Stimulated activated CD4-positive, alpha-beta T cell treated with anti-CD3 and anti-CD28 coated beads, Interleukin-1b, Interleukin-23, amount 100 ng/mL, for 1 hour (primary cell): ENCODE measurements at places on chromosomes 3 and 15.

DNA sequence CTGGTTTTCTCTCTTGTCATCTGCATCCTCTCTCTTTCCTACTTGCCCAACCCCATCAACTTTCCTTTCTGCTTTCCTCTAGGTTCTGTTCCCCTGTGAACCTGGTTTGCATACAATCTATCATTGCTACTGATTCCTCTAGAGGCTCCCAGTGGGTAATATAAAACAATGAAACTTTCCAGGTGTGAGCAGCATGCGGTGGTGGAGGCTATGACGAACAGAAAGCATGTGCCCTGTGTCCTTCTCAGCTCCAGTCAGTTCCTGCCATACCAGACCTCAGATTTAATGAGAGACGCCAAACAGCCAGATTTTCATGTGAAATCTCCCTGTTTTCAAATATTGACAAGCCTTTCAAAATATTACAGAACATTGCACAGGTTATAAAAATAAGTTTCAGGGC is 3.5 kb upstream of the ACAP2 start:
- DNase-seq = no peak

DNA sequence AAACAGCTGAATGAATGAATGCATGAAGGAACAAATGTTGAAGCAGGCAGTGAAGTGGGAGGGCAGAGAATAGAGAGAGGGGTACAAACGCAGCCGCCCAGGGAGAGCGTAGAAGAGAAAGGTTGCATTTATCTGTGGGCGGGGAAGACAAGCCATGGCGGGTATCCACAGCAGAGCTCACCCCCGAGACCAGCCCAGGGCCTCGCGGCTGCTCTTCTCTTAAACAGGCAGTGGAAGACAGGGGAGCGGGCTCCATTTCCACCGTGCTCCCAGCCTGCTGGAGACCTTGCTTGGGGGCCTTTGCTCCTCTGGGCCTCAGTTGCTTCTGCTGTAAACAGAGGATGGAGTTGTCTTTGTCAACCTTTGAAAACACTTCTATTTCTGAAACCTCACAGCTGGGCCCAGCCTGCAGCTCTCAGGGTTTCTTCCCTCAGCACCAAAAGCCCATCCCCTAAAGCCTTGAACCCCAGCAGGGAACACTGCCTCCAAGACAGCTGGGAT is 259.5 kb downstream of the UACA start:
- no peak for DNase-seq

GRCh38 chr15:58522391-58522790 is 90.6 kb downstream of the LIPC start:
- DNase-seq = no peak

DNA sequence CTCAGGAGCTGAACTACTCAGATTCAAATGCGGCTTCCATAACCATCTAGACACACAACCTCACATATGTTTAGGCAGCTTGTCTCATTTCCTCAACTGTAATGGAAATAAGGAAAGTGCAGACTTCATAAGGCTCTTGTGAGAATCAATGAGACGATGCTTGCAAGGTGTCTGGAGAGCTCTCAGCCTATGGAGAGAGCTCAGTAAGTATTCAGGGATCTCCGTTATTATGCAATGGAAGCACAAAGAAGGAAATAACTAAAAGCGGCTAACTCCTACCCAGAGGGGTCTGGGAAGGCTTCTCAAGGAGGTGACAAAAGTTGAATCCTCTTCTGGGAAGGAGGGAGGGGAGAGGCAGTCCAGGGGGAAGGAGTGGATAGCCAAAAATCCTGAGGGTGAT is 50.1 kb upstream of the LIPC start:
- DNase-seq = no peak

- DNase-seq = no peak
Observed at GRCh38 chr15:65909831-65910230, 40.5 kb downstream of the RAB11A start.

- no peak for DNase-seq
Observed at GRCh38 chr3:134332344-134332743, 41.9 kb downstream of the AMOTL2 start.

GRCh38 chr15:54091651-54092050 is 113.4 kb downstream of the UNC13C start:
- DNase-seq = no peak

DNA sequence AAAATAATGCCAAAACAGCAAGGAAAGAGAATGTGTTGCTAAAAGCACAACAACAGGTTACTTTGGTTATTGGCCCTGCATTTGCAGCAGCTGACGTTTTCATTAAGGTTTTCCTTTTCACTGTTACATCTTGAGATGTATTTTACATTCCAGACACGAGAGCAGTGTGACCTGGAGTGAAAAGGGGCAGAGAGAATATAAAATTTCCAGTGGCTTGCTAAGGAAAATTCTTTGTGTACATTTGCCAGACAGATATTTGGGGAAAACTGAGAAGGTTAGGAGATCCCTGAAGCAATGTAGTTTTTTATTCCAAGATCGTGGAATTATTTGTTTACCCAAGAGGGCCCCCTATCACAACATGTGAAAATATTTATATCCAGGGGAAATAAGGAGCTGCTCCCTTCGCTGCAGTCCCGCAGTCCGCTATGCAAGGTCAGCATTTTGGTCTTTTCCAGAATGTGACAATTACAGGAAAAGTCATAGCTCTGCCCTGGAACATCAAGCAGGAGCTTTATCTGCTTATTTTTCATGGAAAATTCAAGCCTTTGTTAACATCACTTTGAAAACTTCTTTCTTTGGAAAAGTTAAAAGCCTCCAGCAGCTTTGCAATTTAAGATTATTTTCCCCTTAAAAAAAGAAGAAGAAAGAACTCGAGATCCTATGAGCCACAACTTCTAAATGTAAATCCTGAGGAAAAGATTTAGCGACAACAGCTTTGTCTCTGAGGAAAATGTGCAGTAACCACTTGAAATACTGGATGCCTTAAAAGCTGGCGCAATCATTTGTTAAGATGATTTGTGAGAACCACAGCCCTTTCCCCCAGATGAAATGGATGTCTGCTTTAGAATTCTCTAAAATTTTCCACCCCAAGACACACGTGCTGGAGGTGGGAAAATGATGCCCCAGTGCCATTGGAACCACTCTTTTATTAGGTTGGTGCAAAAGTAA is 256.4 kb upstream of the TPM1 start:
- no peak for DNase-seq

- DNase-seq = no peak
Observed at GRCh38 chr15:74053517-74053916, 28.8 kb downstream of the GOLGA6A start.

DNA sequence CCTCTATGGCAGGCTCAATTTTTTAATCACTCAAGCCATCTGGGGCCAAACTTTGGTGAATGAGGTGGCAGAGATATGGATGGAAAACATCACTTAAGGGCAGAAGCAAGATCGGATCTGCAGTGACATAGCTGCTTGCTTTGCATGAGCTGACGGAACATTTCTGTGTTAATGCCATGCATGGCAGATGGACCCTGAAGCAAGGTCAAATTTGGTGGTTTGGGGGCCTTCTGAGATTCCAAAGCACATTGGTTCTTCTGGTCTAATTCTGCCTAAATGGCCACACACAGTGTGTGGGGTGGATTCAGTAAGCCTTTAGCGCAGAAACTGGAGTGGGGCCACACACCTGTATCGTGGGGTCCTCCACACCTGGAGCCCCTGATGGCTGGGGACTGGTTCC is 38.3 kb upstream of the BCL2L10 start:
- DNase-seq = no peak

DNA sequence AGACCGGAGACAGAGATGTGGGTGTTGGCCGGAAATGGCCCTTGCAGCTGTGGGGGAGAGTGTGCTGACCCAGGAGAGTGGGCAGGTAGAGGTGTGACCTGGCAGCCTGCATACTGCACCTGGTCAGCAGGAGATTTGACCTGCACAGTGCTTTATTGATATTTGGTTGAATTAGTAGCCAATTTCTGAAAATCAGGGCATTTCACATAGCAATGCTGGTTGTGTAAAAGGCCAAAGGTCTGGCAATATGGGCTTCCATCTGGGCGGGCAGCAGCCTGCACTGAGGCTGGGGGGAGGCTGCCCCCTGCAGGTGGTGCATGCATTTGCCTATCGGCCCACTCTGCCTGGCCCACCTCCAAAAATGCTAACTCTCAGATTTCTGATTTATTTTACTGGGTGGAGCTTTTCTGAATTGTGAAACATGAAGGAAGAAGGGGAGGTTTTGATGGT is 9.4 kb upstream of the MGLL start:
- DNase-seq = no peak

DNA sequence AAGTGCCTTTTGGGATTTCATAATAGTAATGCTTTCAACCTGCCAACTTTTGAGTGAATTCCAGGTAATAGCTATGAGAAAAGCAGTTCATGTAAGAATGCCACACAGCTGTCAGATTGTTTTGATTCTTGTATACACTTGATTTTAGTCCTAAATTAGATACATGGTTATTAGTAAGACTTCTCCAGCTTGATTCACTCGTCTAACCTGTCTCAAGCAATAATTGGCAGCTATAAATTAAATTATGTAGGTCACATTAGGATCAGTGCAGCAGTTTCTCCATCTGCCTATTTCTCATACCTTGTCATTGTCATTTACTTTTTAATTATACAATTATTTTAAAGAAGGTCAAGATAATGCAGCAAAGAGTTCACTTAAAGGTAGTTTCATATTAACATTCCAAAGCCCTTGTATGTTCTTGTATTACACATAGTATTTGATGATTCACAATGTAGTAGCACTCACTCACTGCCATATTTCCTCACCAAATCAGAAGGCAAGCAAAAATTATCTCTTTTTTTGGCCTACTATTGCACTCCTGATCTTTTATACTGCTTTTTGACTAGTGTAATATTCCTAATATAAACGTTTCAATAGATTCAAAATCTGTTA is 10.9 kb upstream of the CRYBG3 start:
- no peak for DNase-seq

DNA sequence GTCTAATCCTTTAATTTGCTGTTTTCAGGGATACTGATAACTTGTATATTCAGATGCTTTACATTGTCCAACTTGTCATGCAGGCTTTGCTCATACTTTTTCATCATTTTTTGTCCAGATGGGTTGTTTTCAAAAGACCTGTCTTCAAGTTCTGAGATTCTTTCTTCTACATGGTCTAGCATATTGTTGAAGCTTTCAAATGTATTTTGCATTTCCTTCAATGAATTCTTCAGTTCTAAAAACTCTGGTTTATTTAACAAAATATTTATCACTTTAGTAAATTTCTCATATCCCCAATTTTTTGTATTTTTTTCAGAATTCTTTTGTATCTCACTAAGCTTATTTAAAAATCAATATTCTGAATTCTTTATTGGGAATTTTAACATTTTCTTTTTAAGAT is 388.3 kb upstream of the IL12A start:
- no peak for DNase-seq

DNA sequence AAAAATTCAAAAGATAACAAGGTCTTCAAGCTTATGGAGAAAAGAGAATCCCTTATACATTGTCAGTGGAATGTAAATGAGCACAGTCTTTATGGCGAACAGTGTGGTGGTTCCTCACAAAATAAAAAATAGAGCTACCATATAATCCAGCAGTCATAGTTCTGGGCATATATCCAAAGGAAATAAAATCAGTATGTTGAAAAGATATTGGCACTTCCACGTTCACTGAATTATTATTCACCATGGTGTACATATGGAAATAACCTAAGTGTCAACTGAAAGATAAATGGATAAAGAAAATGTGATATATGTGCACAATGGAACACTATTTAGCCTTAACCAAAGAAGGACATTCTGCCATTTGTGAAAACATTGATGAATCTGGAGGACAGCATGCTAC is 1161.2 kb downstream of the ROBO2 start:
- DNase-seq = no peak

- DNase-seq = no peak
Observed at GRCh38 chr3:11724615-11725339, 81.1 kb upstream of the VGLL4 start.

- no peak for DNase-seq
Observed at GRCh38 chr3:105876780-105877327, 8.0 kb upstream of the CBLB start.

DNA sequence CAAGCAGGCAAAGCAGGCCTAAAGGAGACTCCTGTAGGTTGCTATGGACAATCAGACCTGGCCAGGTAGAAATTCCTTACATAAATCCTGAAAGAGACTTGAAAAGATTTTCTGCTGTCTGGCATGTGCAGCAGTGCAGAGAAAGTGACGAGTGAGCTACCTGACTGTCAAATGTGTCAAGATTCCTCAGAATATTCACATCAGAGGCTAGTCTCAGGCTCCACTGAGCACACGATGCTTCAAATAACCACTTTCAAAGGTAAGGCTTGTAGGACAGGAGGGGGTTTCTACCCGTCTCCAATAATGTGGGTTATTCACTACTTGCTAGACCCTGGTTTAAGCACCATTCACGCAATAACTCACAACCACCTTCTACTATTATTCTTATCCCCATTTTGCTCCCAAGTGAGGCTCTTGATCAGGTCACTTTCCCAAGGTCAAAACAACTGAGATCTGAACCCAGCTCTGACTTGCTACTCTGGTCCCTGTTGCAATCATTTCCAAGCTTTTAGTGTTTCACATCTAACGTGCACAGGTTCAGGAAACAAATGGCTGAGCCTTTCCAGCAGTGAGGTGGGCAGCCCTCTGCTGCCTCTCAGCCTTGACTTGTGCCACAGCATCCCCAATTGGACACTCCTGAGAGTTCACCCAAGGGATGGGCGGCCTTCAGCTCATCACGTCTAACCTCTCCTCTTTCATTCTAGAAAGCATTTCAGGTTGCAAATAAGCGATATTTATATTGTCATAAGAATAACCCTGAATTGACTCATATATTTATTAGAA is 329.9 kb upstream of the WNT5A start:
- DNase-seq = no peak

GRCh38 chr3:72408983-72409779 is 439.1 kb downstream of the SHQ1 start:
- DNase-seq = no peak

GRCh38 chr3:17141699-17142098 is 256.9 kb downstream of the PLCL2 start:
- DNase-seq = no peak

DNA sequence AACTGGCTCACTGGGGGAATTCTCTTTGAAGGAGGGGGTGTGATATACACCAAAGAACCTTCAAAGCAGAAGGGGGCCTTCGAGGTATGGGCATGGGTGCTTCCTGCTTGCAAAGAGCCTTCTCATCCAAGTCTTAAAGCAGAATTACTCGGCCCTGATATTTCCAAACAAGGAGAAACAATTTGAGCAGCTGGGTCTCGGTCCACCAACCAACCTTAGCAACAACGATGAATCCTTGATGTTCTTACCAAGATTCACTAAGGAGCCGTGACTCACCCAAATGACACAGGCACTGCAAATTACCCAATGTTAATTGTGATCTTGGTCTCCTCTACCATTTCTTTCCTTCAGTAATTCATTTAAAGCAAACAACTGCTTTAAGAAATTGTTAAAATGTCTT is 7.7 kb downstream of the HOMER2 start:
- no peak for DNase-seq

GRCh38 chr3:5709714-5710113 is 522.2 kb downstream of the EDEM1 start:
- no peak for DNase-seq

DNA sequence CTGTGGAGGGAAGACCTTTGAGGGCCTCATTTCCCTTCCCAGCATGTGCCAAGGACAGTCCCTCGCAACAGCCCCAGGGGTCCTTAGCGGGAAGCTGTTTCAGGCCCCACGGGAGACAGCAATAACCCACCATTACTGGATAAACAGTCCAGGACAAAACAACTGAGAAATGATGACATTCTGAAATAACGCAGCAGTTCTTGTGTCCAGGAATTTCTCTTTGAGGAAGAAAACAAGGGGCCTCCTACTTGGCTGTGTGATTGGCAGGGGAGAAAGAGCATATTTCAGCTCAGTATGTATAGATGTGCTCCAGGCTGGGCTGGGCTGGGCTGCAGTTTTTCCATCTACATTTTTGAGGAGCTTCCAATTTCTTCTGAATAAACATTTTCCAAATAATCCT is 82.2 kb upstream of the THBS1 start:
- DNase-seq = no peak

GRCh38 chr15:92049290-92049989 is 195.9 kb downstream of the SLCO3A1 start:
- DNase-seq = no peak
